ENCODE measurements at places on chromosomes 1 and 21.

GRCh38 chr1:219293410-219293809 is 119.7 kb downstream of the LYPLAL1 start:
- DNase-seq = no peak

DNA sequence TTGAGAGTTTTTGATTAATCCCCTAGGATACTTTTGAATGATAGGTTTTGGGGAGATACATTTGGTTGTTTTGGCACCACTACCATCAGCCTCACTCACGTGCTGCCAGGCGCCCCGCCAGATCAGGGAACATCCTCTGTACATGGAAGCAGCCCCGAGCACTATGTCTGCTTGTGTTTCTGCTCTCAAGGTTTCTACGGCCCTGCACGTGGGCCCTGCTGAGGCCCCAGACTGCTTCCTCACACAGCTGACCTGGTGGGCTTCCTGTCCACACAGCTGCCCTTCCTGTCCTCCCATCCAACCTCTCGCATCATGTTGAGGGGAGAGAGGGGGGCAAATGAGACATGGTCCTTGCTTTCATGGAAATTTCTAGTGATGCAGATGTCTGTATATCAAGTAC is 20.0 kb downstream of the ADARB1 start:
- no peak for DNase-seq

DNA sequence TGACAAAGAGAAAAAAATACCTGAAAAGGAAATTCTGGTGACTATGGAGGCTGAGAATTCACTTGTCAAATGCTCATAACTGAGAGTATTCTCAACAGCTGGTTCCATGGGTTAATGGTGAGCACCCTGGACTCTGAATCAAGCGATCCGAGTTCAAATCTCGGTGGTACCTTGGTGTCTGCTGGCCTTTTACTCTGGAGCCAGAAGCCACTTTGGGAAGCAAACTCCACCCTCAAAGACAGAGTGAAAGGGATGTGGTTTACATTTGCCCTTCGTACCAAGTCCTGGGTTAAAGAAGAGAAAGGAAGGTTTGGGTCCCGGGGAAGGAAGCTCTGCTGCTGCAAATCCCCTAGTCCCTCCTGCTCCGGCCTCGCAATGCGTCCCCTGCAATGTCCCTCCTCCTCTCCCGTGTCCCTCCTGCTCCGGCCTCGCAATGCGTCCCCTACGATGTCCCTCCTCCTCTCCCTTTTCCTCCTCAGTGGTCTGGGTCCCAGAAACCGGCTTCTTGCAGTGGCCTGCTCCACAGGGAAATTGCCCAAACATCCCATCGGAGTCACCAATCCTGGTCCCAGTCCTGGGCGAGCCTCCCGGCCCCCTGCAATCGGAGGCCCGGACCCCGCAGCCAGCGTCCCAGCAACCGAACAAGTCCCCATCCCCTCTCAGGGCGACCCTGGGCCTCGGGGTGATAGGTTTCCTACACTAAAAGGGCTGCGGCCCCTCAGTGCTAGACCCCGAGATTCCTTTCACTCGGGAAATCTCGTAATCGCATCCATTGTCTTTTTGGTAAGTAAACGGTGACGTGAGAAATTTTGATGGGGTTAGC is 129.4 kb downstream of the PPIAL4G start:
- no peak for DNase-seq

- DNase-seq = no peak
Observed at GRCh38 chr1:226407199-226407496, 745 bp downstream of the PARP1 start.

- DNase-seq = no peak
Observed at GRCh38 chr1:46244656-46245371, 2.7 kb upstream of the RAD54L start.

DNA sequence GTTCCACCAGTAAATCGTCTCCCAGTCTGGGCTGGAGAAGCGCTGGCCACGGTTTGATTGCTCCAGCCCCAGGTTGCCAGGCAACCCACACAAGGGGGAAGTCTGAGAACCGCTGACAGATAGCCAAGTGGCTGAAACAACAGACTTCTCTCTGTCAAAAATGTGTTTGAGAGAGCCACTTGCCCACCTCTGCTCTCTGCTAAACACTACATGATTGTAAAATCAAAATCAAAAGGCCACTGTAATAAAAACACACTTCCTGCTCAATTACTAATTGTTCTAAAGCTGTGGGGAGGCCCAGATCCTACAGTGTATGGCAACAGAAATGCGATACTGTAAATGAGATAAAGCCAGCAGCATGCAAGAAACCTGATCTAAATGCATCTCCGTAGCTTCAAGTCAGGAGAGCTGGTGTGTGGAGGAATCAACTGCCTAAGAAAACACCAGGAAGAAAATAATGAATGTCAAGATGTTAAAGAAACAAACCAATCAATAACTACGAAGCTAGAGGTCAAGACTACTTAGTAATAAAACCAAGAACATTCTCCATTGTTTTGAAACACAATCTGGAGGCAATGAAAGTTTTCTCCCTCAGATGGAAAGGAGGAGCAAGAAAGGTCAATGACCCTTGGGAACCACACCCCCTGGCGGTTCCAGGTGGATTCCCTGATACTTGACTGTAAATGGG is 121.2 kb downstream of the SLC45A1 start:
- no peak for DNase-seq

- no peak for DNase-seq
Observed at GRCh38 chr1:37425221-37425620, 49.2 kb upstream of the ZC3H12A start.

DNA sequence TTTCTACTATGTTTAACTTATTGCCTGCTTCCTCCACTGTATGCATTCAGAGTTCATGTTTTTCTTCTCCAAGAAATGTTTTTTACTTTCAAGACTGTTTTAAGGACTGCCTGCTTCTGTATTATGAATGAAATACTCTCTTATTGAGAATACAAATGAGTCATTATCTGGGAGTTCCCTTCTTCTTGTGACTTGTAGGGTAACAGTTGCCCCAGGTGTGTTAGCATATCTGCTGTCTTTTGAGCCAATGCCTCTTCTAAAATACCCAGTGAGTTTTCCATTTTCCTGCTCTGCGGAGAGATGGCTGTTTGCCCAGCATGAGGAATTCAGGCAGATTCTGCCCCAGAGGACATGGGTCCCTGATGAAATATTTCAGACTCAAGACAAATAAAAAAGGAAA is 34.1 kb upstream of the ST6GALNAC5 start:
- no peak for DNase-seq

GRCh38 chr1:60746278-60746791 is 336.0 kb upstream of the NFIA start:
- no peak for DNase-seq

DNA sequence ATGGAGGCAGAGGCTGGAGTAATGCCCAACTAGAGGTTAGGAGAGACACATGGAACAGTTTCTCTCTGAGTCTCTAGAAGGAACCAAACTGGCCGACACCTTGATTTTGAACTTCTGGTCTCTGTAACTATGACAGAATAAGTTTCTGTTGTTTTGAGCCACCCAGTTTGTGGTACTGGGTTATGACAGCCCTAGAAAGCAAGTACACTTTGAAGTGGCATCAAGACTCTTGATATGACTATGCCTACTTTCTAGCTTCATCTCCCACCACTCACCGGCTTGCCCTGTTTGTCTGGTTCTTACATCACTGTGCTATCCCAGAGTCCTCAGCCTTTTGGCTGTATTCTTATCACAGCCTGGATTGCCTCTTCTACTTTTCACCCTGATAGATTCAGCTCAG is 230.3 kb upstream of the USP24 start:
- no peak for DNase-seq

GRCh38 chr21:32192291-32193097 is 86.4 kb downstream of the MIS18A start:
- no peak for DNase-seq

DNA sequence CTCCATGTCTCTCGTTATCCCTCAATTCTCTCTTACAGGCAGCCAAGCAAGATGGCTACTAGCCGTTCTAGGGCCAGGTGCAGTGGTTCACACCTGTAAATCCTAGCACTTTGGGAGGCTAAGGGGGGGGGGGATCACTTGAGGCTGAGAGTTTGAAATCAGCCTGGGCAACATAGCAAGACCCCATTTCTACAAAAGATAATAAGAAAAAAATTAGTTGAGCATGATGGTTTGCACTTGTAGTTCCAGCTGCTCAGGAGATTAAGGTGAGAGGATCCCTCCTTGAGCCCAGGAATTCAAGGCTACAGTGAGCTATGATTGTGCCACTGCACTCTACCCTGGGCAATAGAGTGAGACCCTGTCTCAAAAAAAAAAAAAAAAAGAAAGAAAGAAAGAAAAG is 80.4 kb downstream of the NKAIN1 start:
- no peak for DNase-seq

DNA sequence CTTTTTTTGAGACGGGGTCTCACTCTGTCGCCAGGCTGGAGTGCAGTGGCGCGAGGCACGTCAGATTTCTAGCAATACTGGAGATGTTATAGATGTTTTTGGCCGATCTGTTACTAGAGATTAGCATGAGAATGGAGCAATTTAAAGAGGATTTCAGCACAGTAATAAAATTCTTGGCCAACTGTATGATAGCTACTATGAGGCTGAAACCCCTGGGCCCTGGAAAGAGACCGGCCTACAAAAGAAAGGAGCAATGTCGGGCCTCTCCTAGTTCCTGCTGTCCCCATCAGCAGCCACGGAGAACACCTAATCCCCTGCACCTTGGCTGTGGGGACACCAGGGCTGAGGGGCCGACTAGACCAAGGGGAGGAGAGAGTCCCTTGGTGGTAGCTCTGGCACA is 9.5 kb upstream of the GNPAT start:
- no peak for DNase-seq

- no peak for DNase-seq
Observed at GRCh38 chr1:243179720-243180119, 75.4 kb downstream of the CEP170 start.

GRCh38 chr1:218933513-218933912 is 240.2 kb upstream of the LYPLAL1 start:
- DNase-seq = no peak

DNA sequence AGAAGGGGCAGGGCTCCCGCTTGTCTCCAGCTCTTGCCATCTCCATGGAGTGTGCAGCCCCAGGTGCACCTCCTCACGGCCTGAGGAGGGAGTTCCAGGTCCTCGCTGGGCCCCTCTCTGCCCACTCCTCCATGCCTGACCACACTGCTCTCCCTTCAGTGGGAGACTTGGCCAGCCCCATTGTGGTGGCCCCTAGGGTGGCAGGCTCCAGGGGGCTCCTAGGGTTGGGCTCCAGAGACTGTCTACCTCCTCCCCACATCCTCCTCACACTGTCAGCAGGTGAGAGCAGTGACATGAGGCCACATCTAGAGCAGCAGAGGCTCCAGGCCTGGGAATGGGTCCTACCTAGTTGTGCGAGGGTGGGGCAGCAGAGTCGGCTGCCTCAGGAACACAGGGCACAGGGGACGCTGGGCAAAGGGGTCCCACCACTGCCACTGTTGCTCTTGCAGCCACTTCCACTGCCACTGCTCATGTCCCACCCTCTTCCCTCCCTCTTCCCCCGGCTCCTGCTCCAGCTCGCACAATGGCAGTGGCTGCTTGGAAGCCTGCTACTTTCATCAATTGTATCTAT is 514.8 kb downstream of the MRPL39 start:
- no peak for DNase-seq

DNA sequence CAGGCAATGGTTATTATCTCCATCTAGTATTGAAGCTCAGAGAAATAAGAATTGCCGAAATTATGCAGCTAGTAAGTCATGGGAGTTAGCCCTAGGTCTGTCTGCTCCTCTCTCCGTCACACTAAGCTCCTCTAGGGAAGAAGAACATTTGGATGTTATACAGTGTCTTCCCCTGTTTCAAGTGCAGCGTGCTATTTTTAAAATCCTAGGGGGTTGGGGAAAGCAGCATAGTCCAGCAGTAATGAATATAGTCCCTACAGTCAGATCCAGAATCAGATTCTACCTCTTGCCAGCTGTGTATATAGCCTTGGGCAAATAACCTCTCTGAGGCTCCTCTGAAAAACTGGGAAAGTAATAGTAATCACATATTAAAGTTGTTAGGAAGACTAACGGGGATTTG is 44.5 kb upstream of the OSBPL9 start:
- no peak for DNase-seq

- no peak for DNase-seq
Observed at GRCh38 chr1:212671342-212672031, 28.2 kb downstream of the BATF3 start.

DNA sequence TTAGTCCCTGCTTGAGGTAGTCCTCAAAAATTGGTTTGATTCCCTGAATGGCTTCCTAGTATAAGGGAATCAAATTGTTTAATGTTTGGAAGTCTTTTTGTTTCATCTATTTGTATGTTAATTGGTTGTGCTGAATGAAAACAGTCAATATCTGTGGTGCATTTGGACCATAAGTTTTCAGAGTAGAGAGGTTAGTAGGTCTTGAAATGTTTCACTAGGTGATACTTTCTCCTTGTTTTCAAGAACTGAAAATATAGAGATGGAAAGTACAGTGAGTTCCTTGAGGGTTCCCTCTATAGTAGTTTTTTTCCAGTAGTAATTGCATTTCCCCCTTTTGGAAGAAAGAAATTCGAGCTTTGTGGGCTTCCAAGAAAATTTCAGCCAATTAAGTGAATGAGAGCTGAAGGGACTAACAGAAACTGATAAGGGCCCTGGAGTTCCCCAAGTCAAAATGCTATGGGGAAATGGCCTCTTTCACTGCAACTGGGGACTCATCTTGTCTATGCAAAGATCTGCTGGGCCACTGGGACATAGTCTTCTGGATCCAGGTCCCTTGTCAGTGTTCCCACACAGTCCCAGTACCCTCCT is 18.6 kb upstream of the CEP350 start:
- no peak for DNase-seq

GRCh38 chr1:114314098-114314497 is 160.4 kb upstream of the SYT6 start:
- no peak for DNase-seq

DNA sequence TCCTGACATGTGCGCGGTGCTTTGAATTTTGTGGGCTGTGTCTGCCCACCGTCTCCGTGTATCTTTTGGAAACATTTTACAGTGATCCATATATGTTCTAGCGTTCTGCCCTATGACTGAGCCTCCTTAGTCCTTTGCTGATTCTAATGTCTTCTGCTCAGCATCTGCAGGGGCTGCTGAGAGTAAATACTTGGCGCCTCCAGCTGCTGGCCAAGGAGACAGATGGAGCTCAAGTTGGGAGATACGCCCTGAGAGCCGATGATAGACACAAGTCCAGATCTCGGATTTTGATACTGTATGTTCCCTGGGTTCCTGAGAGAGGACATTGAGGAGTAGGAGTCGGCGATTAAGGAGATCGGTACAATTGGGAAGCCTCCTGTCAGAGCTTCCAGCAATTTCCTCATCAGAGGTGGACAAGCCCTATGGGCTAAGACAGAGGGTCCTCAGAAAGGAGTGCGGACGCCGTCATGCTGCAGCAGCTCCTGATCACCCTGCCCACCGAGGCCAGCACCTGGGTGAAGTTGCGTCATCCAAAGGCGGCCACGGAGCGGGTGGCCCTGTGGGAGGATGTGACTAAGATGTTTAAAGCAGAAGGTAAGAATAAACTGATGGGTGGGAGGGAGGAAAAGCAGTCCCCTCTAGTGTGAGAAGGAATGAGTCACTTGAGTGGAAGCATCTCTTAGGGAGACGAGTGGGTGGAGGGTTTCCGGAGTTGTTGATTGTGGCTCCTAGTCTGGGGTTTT is 390 bp downstream of the ZFP69B start:
- DNase-seq = peak; percentile 76

GRCh38 chr21:46295177-46295770 is 9.1 kb downstream of the YBEY start:
- no peak for DNase-seq
